GF-D8 (cell line): ENCODE measurements at places on chromosomes 16 and 17.
A peak's percentile ranks its signal among the peaks of the same experiment; 100 is the strongest.

GRCh38 chr17:82257473-82257872 is 16.0 kb downstream of the CSNK1D start:
- no peak for DNase-seq

DNA sequence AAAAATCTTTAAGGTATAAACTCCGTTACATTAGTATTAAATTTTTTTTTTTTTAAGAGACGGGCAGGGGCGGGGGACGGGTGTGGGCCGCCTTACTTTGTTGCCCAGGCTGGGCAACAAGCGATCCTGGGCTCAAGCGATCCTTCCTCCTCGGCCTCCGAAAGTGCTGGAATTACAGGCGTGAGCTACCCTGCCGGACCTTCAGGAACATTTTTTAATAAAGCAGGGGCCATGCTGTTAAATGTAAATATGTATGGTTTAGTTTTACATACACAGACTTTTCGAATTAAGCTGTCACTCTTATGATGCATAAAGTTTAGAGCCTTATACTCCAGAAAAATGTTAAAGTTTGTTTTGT is 2.4 kb downstream of the PPM1D start:
- DNase-seq, result no peak

DNA sequence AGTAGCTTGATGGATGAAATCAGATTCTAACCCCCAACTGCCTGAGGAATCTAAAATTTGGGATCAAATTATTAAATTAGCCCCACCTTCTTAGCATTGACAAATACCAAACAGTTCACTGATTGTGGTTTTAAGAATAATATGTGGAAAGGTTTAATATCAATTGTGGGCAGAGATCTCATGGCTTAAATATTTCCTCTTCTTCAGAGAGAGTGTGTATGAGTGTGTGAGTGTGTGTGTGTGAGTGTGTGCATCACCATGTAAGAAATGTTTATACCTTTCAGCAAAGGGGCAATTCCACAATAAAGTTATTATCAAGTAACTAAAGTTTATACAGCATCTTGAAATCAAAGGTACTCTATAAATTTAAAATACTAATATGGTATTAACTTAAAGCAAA is 3.2 kb downstream of the SMURF2 start:
- DNase-seq, result no peak

- DNase-seq, result no peak
These were observed 103.4 kb downstream of the IRF8 start for GRCh38 chr16:86002178-86002900.

- DNase-seq, result no peak
These were observed 129.7 kb downstream of the MSI2 start for GRCh38 chr17:57385975-57386374.

- DNase-seq, result no peak
These were observed 72.8 kb downstream of the SCNN1B start for GRCh38 chr16:23374721-23375510.

GRCh38 chr16:69064124-69064763 is 41.2 kb upstream of the HAS3 start:
- no peak for DNase-seq

DNA sequence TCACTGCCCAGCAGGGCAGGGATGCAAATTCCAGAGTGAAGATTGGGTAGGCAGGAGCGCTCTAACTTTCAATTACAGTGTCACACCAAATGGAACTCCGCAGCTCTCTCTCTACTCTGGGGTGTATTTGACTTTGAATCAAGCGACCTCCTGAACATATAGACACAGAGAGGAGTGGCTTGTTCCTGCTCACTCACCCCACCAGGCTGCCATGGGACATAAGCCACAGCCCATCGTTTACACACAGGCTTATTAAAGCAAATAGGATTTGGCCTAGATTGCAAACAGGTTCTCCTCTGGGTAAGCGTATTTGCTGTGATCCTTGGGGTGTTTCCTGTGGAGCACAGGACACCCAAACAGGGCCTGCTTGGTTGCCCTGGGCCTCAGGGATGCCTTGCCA is 281.6 kb upstream of the CCL2 start:
- no peak for DNase-seq

DNA sequence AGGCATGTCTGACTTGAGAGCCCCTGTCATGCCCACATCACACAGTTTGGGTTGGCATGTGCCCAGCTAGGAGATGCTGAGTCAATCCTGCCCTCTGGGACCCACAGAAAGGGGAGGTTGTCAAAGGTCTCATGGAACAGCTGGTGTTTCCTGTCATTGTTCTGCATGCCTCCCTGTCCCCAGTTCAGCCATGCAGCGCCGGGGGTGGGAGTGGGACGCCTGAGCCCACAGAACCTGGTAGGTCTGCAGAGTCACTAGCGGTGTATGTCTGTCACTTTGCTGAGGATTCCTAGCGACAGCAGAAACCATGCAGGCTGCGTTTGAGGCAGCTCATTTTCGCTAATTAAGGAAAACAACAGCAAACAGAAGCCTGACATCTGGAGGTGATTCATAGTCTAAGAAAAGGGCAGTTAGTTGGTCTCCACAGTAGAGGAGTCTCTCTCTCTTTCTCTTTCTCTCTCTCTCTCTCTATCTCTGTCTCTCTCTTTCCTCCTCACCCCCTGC is 19.6 kb upstream of the CCL1 start:
- DNase-seq, result no peak

- DNase-seq, result no peak
These were observed 23.4 kb downstream of the RBL2 start for GRCh38 chr16:53457670-53458069.

DNA sequence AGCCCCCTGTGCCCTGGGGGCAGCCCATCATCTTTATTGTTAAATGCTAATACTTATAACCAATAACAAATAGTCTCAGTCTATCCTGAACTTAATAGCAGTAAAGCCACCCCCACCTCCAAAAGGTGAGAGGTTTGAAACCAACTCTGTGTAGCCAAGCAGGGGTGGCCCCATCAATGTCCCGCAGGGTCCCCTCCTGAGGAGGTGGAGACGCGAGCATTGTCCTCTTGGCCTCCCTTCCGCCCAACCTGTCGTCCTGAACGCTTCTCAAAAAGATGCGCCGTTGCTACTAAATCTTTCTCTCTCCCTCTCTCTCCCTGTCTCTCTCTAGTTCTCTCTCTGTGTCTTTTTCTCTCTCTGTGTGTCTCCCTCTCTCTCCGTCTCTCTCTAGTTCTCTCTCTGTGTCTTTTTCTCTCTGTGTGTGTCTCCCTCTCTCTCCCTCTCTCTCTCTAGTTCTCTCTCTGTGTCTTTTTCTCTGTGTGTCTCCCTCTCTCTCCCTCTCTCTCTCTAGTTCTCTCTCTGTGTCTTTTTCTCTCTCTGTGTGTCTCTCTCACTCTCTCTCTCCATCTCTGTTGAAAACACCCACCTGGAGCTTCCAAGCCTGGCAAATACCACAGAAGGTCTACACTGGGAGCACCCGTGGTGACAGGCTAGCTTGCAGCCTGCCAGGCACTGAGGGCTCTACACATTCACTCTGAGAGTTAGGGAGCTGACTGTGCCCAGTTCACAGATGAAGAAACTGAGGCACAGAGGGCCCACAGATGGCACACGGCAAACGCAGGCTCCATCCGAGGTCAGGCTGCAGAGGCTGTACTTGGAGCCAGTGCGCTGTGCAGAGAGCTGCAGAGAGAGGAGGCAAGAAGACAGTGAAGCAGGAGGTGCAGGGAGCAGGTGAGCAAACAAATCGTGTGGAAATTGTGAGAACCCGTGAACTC is 185.9 kb downstream of the C16orf95 start:
- no peak for DNase-seq

- no peak for DNase-seq
These were observed 363.7 kb downstream of the SNX29 start for GRCh38 chr16:12340151-12340733.

- no peak for DNase-seq
These were observed 613.5 kb upstream of the C16orf82 start for GRCh38 chr16:26453215-26453614.

DNA sequence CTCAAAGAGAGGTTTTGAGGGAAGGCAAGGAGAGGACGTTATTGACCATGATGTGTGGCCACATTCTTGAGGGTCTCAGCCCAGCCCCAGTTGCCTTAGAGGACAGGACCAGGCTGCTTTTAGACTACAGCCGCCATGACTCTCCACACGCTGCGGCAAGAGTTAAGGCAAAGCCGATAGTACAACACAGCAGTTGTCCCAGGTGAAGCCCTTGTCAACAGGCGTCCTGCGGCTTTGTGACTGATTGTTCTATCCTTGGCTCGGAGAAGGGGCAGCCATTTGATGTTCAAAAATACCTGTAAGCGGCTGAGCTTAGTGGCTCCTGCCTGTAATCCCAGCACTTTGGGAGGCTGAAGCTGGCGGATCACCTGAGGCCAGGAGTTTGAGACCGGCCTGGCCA is 28.8 kb downstream of the TMEM92 start:
- no peak for DNase-seq

GRCh38 chr17:69445132-69445531 is 30.6 kb downstream of the MAP2K6 start:
- DNase-seq, result no peak

DNA sequence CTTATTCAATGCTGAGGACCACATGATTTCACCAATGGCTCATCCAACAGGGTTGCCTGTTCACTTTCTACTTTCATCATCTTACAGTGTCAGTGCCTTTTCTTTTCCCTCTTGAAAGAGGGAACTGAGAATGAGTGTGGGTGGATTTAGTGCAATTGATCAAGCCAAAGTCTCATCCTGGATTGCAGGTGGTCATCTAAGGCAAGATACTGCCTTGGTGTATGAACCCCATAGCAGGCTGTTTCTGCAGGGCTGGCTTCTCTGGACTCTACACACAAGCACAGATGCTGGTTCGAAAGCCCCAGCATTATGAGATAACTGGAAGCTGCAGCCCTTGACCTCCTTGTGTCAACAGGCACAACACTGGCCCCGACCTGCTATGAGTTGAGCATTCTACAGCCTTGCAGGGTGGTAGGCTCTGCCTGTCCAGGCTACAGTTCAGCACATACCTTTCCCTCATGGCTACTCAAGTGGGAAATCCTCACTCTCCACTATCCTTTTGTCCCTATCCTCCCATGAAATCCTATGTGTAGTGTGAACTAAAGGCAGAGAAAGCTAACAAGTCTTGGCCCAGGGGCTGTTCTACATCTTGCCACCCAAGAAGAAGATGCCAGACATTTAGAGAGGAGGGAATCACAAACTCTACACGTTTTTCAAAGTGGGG is 358.7 kb downstream of the SLC39A11 start:
- DNase-seq, result no peak

GRCh38 chr17:45368651-45369050 is 51.8 kb upstream of the MAP3K14 start:
- DNase-seq, result no peak

DNA sequence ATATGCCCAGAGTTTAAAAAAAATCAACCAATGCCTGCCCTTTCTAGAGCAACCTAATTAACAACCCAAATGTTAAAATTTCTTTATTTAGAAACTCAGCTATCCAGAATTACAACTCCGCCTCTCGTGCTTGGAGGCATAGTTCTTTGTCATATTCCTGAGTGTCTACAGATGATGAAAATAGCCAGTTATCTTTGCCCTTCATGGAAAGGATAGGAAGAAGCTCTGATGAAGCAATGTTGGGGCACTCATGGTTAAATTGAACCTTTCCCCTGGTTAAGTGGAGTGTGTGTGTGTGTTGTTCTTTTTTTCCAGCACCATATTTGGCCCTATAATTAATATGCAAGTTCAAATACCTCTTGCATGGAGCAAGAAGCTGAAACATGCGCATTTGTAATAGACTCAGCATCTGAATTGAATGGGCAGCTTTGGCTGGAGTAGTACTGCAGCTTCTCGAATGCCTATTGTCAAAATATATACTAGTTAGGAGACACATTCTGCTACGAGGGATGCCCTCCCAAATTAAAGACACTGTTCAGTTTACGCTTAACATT is 506.2 kb downstream of the WWOX start:
- no peak for DNase-seq

DNA sequence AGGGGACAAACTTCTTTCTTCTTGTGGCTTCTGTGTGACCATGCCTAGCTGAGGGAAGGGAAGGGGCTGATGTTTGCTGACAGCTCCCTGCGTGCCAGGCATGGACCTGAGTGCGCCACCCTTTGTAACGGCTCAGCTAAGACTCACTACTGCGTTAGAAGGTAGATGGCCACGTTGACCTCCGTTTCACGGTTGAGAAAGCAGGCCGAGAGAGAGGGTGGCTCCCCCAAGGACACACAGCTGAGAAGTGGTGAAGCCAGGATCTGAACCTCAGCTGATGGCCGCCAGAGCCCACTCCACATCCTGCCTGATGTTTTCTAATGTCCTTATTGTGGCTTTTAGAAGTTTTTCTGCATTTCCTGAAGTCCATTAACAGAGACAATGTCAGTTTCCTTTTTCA is 45.1 kb downstream of the RGS9 start:
- no peak for DNase-seq

GRCh38 chr16:85090181-85090580 is 22.1 kb downstream of the CIBAR2 start:
- DNase-seq, result no peak

- DNase-seq, result no peak
These were observed 7.1 kb downstream of the CARHSP1 start for GRCh38 chr16:8861563-8862308.

GRCh38 chr17:81863123-81863675 is 2.9 kb upstream of the P4HB start:
- DNase-seq, result peak; percentile 94

DNA sequence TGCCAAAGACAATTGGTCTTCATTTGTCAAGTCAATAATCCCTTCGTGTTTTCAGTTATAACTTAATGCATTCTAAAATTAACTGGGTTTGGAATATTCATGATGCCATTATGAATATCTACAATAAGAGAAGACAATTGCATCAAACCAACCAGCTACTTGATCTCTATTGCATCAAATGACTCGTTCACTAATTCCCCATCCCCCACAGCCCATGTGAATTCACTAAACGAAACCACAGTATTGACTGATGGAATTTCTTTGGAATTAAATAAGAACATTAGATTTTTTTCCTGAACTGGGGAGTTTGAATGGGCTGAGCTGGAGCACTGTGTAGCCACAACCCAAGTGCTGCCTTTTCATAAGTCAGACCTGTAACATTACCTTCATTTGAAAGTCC is 65.3 kb downstream of the HS3ST3B1 start:
- no peak for DNase-seq

DNA sequence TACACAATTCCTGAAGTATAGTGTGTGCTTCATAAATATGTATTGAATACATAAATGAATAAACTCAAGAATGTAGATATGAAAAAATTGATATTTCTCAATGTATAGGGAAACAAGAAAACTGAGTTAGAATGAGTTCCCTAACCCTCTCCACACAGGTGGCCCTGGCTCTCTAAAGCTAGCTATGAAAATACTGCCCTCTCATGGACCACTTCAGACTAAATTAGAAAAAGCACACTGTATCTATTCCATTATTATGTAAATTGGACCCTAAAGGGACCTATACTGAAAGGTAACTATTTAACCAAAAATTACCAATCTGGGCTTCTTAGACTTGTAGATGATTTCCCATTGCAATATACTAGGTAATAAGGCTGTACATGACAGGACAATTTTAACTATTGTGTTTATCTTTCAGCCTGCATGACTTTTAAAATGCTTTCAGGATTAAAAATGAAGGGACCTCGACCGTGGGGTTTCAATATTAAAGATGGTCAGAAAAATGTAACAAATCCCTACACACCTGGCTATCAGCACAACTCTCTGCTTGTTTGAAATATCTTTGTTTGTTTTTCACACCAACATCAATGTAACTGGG is 672.5 kb upstream of the KIF2B start:
- no peak for DNase-seq

- no peak for DNase-seq
These were observed 156.9 kb downstream of the LAT start for GRCh38 chr16:29141586-29142324.

- DNase-seq, result no peak
These were observed 43.5 kb downstream of the NT5M start for GRCh38 chr17:17346428-17347233.
